DMS 273 treated with DMSO at 0.1 percent for 48 hours (cell line): ENCODE measurements at places on chromosomes 2 and 18.
A peak's percentile ranks its signal among the peaks of the same experiment; 100 is the strongest.

- DNase-seq: peak; percentile 98
Measured at GRCh38 chr2:181680055-181680936, at the start of gene NEUROD1. Gene NEUROD1, minus strand, starts transcription at chr2:181680517. Its CDS starts 1,657 bp downstream, at chr2:181678860.

DNA sequence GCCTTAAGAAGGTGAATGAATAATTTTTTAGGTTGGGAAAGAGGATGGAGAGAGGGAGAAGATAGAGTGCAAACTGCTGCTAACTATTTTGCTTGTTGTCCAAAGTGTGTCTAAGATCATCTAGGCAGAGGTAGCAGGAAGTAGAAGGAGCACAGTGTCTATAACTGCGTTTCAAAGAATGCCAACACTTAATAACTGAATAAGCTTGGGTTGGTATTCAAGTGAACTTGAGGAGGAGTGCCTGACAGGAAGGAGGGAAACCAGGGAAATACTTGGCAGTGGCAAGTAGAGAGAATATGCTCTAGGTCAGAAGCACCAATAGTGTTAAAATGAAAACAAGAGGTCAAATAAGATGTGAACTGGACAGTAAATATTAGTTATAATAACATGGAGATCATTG lies 155.9 kb downstream of the DPP10 start:
- DNase-seq: no peak

- no peak for DNase-seq
Measured at GRCh38 chr2:100142393-100142792, at the start of gene AFF3. Gene AFF3, minus strand, starts transcription at chr2:100142590. Its CDS starts 38,136 bp downstream, at chr2:100104454.

GRCh38 chr2:173713904-173714555 lies 251.1 kb downstream of the SP3 start:
- peak; percentile 42 for DNase-seq

- no peak for DNase-seq
Measured at GRCh38 chr2:88398180-88398579, 54.3 kb downstream of the FOXI3 start.

DNA sequence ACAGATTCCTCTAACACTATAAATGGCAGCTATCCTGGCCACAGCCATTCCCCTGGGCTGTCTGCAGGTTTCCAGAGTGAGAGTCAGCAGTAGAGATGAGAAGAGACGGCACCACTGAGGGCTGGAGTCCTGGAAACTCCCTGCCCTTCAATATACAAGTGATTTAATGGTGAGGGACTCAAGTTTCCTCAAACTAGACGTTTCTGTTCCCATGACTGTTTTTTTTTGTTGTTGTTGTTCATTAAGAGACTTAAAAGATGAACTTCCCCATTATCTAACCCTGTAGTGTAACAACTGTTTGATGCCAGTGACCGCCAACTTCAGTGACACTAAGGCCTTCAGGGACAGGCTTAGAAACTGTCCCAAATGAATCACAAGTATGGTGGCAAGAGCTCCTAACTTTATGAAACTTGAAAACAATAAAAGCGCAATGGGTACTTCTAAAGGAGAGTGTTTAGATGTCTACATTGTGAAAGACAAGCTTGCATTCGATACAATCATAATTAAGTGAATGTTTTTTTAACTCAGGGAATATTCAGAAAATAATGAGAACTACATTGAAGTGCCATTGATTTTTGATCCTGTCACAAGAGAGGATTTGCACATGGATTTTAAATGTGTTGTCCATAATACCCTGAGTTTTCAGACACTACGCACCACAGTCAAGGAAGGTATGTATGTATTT lies 34.0 kb downstream of the IL1R2 start:
- no peak for DNase-seq

DNA sequence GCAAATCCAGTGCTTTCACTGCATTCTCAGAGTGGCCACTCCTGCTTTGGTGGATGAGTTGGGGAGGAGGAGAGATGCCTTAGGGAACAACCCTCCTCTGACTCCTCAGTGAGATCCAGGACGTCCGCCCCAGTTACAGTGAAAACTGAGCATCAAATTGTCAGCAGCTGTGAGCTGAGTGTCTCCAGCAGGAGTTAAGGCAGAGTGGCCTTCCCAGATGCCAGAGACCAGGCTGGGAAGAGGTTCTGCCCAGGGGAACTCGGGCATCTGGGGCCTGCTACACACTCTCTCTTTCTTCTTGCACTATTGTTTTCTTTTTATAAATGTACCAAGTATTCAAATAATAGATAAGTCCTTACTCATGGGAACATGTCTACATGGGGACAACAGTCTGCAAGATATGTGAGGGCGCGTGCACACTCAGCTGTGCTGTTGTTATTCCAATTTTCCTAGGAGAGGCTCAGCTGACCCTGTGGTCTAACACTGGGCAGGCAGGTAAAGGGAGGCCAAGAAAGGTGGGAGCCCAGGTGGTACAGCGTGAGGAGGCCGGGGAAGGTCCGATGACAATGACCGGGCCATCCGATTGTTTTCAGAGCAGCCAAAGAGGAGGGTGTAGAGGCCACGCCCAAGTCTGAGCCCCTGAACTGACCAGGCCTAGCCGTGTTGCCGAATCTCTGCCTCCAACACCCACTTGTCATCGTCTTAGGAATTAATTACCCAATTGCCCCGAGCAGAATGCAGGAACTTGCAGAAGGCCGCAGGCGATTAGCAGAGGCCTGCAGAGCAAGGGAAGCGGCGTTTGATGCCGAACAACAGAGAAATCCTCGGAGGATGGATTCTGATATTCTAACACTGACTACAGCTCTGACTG lies 166.9 kb downstream of the ANAPC1 start:
- no peak for DNase-seq

- no peak for DNase-seq
Measured at GRCh38 chr2:233059797-233060500, at the start of gene INPP5D. Gene INPP5D, plus strand, starts transcription at chr2:233060342. Its CDS starts 137 bp downstream, at chr2:233060479.

- no peak for DNase-seq
Measured at GRCh38 chr2:219171231-219171651, 1.4 kb upstream of the SLC23A3 start.

GRCh38 chr2:171289316-171289715 lies 128.6 kb upstream of the TLK1 start:
- no peak for DNase-seq

- no peak for DNase-seq
Measured at GRCh38 chr2:16609786-16610185, 55.8 kb downstream of the CYRIA start.

DNA sequence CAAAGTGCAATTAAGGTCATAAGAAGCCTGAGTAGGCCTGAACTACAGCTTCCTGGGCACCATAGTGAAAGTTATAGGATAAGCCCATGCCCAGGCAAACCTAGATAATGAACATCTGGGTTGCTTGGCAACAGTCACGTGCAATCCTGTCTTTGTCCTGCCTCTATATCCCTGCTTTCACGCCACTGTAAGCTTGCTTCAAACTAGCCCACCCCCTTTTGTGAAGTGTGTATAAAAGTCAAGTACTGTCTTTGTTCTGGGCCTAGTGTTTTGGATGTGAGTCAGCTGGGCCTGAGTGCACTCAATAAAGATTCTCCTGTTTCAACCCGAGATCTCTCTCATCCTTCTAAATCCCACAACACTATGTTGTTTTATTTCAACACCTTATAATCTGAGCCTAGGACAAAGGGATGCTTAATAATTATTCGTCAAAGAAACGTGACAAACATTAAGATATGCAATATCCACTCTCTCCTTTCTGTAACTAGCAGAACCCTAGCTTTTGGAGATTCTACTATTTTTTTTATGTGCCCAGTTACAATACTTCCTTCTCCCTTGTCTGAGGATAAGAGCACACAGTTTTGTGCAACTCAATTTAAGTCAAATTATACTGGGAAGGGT lies 927.8 kb downstream of the SUCLG1 start:
- no peak for DNase-seq
